Fibroblast of gingiva (primary cell): ENCODE measurements at places on chromosomes 7 and 10.

GRCh38 chr10:27188259-27188658, 33.1 kb downstream of the MASTL start:
- DNase-seq = no peak

GRCh38 chr10:42783181-42783549, 570 bp downstream of the BMS1 start:
- peak; percentile 27 for DNase-seq

GRCh38 chr7:150365194-150365593, 3.4 kb upstream of the REPIN1 start:
- no peak for DNase-seq

- peak; percentile 32 for DNase-seq
Measured at GRCh38 chr7:80014511-80014910, 120.1 kb upstream of the GNAI1 start.

- no peak for DNase-seq
Measured at GRCh38 chr10:100129424-100129823, 47.8 kb upstream of the CPN1 start.

DNA sequence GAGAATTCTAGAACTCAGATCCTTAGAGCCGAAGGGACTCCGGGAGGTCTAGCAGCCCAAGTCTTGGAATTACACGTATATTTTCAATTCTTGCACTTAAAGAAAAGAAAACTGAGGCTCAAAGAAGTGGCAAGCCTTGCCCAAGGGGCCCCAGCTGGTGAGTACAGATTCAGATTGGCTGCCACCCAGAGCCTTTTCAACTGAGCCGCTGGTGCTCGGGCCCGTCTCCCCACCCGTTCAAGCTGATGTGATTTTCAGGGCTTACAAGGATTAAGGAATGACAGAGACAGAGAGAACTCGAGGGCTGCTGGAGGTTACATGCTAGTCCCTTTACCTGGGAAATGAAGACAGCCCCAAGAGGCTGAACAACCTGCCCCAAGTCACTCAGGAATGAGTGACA, 117.8 kb downstream of the ABLIM1 start:
- no peak for DNase-seq

DNA sequence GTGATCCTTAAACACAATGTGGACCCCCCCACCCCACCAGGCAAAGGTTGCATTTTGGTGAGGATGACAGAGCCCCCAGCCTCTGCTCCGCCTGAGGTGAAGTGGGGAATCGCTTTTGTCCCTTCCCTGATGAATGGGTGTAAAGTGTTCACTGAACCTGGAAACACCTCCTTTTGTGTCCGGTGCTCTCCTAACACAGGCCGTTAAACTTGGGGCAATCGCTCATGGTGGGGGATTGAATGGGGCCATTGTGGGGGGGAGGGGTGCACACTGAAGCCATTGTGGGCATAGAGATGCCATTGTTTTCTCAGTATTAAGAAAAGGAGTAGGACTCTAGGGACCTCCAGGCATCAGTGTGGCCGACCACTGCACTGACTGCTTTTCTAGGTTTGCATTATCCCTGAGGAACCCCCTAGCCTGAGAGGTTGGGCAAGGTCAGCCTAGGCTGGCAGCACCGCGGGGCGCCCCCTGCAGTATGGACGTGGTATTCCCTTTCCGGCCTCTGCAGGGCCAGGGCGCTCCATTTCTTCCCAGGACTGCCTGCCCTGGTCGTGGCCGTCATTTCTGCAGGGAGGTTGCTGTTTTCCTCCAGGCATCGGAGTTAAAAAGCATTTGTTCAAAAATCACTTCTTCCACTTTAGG, 158.3 kb downstream of the TCF7L2 start:
- no peak for DNase-seq

- no peak for DNase-seq
Measured at GRCh38 chr7:119572132-119572531, 700.8 kb upstream of the KCND2 start.

GRCh38 chr7:155580367-155580766, 34.0 kb upstream of the CNPY1 start:
- no peak for DNase-seq

DNA sequence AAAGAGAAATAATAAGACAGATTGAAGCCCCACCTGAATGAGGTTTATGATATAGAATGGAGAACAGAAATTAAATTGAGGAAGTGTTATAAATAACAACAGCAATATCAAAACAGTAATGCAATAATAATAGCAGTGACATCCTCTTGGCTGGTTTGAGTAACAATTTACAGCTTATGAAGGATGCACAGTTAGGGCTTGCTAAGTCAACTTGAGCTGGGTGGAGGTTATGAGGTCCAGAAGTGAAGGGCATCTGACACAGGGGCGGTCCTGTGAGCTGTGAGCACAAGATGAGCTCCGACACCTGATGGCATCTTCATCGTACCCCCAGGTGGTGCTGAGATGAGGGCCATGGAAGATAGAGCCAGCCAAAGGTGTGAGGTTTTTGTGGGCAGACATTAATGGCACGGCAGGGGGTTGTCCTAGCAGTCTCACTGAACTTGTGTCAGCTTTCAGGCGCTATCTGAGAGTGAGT, 30.5 kb downstream of the ARHGAP22 start:
- no peak for DNase-seq

DNA sequence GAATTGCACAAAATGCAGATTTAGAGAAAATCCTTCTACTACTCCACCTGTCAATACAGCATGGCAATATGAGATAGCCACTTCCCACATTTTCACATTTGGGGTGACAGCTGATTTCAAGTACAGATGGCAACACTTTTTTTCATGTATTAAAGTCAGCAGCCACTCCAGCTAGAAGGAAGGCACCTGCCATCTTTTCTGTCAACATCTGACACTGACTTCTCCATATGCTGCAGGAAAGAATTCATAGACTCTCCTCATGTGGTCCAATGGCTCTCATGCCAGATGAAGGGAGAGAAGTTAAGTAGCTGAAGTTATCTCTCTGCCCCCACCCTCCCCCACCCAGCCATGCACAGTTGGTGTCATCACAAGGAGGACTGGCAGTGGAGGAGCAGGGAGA, 912.0 kb downstream of the SORCS1 start:
- DNase-seq = no peak

DNA sequence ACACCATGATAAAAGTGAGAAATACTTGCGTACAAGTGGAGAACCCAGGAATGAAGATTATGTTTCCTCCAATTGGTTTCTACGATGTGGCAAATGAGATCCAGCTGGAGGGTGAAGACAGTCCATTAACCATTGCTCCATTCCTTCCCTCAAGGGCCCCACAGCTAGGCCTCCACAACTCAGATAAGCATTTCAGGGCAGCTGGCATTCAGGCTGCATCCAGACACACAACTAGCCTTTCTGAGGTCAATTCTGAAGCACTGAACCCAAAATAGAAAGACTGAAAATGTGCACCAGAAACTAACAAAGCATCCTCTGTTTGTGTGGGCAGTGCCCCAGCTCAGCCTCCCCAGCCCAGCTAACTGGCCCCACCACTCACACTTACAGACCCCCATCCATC, 94.8 kb downstream of the GSAP start:
- peak; percentile 83 for DNase-seq

GRCh38 chr7:26543951-26544350, 252.3 kb downstream of the SNX10 start:
- DNase-seq = no peak

- peak; percentile 3 for DNase-seq
Measured at GRCh38 chr7:32043688-32044087, 26.5 kb downstream of the PDE1C start.

GRCh38 chr10:74645692-74646091, 180.7 kb upstream of the KAT6B start:
- no peak for DNase-seq

DNA sequence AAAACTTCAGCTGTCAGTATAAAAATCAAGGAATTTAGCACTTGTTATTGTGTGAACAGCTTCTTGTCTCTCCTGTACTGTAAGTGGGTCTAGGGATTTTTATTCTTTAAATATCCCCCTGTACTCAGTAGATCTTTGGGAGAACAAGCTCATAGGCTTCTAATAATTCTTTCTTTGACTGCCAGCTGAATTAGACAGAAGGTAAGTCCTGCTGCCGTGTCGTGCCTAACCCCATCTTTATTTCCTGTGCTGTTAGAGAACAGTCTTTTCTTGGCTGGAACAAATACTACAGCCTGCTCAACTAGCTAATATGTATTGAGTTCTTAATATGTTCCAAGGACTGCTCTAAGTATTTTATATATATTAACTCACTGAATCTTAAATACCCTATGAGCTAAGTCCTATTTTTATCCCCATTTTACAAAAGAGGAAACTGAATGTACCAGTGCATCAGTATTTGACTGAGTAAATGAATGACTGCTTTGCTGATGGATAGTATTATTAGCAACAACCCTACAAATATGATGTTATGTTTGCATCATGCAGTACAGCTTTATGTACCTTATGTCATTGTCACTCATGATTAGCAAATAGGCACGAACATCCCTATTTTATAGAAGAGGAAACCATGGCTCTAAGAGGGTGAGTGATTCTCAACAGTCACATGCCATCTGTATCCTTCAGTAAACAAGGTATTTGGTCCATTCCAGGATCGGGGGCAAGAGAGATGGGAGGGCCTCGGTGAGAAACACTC, 5.5 kb upstream of the DUSP5 start:
- no peak for DNase-seq

DNA sequence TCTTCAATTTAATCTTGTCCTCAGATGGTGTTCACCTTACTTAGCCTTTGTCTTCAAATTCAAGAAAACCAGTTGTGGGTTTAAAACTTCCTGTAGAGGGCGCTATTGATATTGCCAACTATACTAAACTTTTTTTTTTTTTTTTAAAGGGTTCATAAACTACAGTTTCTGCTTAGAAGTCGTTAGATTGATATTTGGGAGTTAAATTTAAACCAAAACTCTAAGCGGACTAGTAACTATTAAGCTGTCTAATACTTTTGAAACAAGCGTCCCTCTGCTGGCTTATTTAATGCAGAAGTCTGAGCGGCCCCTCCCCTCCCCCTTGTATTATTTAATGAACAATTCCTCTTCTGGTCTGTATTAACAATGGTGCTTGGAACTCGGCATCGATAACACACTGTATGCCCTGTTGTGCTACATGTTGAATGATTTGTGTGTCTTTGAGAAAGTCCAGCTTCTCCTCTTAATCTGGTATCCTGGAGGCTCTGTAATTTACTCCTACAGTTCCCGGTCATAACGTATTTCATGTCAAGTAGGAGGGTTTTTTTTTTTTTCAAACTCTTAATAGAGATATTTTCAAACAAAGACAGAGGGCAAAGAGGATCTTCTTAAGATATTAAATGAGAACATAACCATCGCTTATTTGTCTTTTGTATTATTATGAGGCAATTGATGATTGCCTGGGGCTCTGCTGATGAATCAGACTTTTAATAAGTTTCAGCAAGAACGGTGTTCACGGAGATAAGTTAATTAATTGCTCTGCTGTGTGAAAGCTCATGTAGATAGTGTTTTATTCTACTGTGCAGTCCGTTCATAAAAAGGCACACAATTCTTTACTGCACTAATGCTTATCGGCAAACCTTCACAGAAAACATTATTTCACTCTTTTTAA, 22.6 kb upstream of the CREB5 start:
- peak; percentile 58 for DNase-seq

DNA sequence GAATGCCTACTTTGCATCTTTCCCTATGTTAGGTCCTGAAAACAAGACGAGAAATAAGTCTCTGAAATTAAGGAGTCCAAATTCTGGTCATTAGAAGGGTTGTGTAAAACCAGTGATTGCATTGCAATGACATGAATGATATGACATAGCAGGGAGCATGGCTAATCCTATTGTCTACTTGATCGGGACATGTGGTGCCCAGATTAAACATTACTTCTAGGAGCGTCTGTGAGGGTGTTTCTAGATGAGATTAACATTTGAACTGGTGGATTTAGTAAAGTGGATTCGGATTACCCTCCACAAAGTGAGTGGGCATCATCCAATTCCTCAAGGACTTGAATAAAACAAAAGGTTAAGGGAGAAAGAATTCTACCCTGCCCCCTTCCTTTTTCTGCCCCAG, 434.9 kb upstream of the KLF6 start:
- no peak for DNase-seq

DNA sequence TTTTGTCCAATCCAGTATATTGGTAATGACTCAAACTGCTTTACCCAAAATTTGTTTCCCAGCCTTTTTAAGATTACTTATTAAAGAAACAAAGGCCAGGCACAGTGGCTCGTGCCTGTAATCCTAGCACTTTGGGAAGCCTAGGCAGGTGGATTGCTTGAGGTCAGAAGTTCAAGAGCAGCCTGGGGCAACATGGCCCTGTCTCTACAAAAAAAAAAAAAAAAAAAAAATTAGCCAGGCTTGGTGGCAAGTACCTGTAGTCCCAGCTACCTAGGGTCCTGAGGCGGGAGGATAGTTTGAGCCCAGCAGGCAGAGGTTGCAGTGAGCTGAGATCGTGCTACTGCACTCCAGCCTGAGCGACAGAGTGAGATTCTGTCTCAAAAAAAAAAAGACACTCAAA, 7.0 kb upstream of the ARHGAP12 start:
- DNase-seq = no peak

DNA sequence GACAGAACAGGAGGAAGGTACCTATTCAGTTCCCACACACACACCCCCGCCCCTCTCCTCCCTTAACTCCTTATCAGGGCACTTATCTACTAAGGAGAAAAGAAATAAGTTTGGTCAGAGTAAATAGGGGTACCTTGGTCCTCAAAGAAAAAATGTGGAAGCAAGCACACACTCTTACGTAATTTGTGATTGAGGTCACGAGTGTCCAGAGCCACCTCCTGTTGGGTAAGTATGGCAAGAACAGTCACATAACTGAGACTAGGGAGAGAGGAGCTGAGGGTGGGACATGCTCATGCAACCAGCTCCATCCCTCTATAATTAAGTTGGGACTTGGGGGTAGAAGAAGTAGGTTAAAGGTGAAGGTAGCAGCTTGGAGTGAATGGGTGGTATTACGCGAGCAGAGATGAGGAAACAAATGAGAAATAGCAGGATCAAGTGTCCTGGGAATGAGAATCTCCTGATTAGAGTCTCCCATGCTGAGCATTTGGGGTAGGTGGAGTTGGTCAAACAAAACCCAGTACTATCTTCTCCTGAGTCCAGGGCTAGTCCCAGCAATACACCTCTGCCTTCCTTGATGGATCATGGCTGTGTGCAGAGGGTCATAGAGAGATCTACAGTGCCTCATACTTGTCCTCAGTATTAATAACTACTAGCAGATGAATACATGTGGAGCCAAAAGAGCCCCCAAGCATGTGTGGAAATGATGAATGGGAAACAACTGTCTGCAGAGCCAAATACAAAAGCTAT, 77.1 kb downstream of the GSAP start:
- peak; percentile 71 for DNase-seq

DNA sequence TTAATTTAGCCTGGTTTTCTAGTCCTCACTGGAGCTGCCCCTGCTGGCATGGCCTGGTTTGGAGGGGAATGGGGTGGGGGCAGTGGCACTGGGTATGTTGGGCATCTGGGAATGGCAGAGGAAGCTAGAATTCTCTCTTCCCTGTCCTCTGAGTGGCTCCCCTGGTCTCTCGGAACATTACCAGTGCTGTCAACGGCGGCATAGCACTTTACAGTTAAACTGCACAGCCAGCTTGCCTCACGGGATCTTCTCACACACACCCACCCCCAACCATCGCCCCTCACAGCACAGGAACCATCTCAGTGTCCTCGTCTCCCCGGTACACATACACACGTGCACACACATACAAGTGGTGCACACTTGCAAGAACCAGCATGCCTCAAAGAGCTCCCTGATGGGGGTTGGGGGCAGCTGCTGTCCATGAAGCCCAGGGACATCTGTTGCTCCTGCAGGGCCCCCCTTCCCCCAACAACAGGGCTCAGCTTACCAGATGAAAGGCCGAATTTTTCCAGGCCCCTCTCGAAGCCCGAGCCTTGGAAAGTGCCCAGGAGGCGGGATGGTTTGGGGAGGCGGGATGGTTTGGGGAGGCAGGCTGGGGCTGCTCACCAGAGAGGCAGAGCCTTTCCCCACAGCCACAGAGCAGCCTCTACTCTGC, 41.0 kb downstream of the TSPAN15 start:
- DNase-seq = no peak

GRCh38 chr10:94680544-94680943, 3.0 kb upstream of the CYP2C18 start:
- DNase-seq = no peak
